ENCODE measurements at places on chromosomes 6 and 20. TPM values are rescaled to one million over a fixed set of nuclear protein-coding genes. Genes with fewer than 3 reads are reported as not detected.
A peak's percentile ranks its signal among the peaks of the same experiment; 100 is the strongest.

The RRP36 gene
- 82.0 TPM for total RNA-seq

The ANKRD66 gene
- total RNA-seq = not detected

The MATN4 gene
- 0.13 TPM for total RNA-seq

The NOX3 gene
- not detected for total RNA-seq

DNA sequence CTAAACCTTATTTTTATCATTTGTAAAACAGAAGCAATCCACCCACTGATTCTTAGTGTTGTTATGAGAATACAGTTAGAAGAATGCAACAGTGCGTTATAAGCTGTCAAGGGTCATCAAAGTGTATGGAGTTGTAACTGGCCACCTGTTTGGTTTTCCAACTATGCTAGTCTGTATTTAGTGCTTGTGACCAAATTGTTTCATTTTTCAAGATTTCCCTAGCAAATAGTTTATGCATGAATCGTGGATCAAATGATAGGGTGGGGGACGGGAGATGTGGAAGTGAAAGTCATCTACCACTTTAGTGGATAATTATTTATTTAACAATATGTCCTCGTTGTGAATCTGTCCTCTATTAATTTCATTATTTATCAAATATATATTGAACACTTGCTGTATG lies 175.4 kb upstream of the HDDC2 start:
- DNase-seq = no peak

- DNase-seq = no peak
Observed at GRCh38 chr6:85157311-85157710, 292.6 kb upstream of the NT5E start.

GRCh38 chr20:63538204-63539091 lies 1.3 kb upstream of the PTK6 start:
- peak; percentile 100 for DNase-seq

DNA sequence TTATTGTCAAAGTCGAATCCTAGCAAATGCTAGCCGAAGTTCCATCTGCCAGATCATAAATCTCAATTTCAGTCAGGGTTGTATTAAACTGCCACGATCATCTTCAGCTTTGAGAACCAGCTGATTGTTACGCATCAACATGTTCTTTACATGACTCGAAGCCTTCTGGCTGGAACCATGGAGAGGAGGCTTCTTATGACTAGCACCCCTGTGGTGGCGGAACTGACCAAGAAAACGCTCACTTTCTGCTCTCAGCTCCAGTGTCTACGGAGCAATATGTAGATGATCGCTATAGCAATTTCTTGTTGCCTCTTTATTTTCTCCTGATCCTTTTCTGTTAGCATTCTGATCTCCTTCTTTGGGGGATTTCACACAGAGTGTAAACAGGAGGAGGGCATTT lies 479.4 kb upstream of the SLC35B3 start:
- DNase-seq = no peak

DNA sequence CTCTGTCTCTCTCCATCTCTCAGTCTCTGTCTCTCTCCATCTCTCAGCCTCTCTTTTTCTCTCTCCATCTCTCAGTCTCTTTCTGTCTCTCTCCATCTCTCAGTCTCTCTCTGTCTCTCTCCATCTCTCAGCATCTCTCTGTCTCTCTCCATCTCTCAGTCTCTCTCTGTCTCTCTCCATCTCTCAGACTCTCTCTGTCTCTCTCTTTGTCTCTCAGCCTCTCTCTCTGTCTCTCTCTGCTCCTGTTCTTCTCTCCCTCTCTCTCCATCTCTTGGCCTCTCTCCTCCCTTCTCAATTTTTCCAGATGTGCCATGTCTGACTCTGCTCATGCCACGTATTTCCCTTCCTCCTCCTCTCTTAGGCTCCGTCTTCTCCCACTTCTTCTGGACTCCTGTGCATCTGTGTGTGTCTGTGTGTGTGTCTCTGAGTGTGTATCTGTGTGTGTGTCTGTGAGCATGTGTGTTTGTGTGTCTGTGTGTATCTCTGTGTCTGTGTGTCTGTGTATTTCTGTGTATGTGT lies 72.7 kb downstream of the SRC start:
- DNase-seq = no peak

- no peak for DNase-seq
Observed at GRCh38 chr6:134774201-134774638, 175.7 kb downstream of the ALDH8A1 start.

- DNase-seq = no peak
Observed at GRCh38 chr20:44083220-44083933, 103.6 kb downstream of the JPH2 start.

DNA sequence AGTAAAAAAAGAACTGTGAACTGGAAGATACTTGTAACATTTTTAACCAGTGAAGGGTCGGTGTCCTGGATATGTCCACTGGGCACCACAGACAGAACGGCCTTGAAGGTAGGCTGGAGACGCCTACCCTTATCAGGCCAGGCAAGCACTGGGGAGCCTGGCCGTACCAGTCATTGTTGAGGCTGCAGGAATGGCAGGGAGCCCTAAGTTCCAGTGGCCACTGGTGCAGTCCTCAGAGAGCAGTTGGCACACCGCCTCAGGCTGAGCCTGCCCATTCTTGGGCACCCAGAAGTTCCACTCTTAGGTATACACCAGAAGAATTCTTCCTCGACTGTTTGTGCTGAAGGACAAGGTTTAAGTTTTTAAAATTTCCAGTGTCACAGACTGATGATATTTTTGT lies 20.5 kb downstream of the DNAJC5 start:
- no peak for DNase-seq

GRCh38 chr6:145893586-145893985 lies 70.6 kb downstream of the SHPRH start:
- no peak for DNase-seq
